NB4 (cell line): ENCODE measurements at places on chromosomes 1 and 21.
A peak's percentile ranks its signal among the peaks of the same experiment; 100 is the strongest.

DNA sequence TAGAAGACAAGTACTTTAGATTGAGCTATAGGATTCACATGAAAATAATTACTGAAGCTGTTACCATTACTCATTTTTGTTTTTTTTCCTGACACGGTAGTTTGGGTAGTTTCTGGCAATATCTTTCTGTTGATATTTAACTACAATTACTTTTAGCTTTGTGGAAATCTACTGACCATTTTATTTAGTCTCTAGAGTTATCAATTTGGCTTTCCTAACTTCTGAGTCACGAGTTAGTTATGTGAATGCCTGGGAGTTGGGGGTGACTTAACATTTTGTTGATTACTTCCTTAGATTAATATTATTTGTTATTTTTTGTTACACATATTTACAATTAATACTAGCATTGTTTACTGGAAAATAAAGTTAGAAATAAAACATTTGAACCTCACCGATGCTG is 160.6 kb downstream of the HMCN1 start:
- no peak for DNase-seq

- peak; percentile 19 for DNase-seq
Measured at GRCh38 chr1:42135426-42135825, 17.8 kb upstream of the GUCA2B start.

- no peak for DNase-seq
Measured at GRCh38 chr1:84264961-84265360, 36.5 kb upstream of the SAMD13 start.

- DNase-seq: no peak
Measured at GRCh38 chr1:57839526-57839925, 415.7 kb upstream of the DAB1 start.

GRCh38 chr1:8844501-8845006 is 27.1 kb upstream of the RERE start:
- no peak for DNase-seq

DNA sequence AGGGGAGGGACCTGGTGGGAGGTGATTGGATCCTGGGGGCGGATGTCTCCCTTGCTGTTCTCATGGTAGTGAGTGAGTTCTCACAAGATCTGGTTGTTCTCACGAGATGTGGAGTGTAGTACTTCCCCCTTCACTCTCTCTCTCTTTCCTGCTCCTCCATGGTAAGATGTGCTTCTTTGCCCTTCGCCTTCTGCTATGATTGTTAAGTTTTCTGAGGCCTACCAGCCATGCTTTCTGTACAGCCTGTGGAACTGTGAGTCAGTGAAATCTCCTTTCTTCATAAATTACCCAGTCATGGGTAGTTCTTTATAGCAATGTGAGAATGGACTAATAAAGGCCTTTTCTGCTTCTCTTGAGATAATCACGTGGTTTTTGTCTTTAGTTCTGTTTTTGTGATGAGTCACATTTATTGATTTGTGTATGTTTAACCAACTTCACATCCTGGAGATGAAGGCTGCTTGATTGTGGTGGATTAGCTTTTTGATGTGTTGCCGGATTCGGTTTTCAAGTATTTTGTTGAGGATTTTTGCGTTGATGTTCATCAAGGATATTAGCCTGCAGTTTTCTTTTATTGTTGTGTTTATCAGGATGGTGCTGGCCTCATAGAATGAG is 45.5 kb downstream of the RABGAP1L start:
- peak; percentile 45 for DNase-seq

DNA sequence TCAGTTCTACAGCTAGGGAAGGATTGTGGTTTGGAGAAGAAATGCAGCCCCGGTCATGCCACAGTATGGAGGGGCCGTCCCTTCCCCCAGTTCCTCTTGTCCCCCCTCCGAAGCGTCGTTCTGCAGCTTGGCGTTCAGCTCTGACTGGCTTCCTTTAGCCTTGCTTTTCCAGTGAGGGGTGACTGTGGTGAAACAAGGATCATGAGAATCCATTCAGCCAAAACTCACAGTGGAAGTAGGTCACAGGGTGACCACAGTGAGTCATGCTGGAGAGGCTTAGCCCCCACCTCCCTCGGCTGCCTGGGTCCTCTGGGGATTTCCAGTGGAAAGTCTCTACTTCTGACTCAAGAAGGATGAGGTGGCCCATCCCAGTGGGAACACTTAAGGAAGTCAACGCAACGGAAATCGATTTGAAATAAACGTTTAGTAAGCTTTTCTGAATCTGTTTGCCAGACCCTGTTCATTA is 37.3 kb upstream of the COL6A2 start:
- peak; percentile 38 for DNase-seq

- no peak for DNase-seq
Measured at GRCh38 chr1:30447080-30447479, 276.3 kb downstream of the MATN1 start.

DNA sequence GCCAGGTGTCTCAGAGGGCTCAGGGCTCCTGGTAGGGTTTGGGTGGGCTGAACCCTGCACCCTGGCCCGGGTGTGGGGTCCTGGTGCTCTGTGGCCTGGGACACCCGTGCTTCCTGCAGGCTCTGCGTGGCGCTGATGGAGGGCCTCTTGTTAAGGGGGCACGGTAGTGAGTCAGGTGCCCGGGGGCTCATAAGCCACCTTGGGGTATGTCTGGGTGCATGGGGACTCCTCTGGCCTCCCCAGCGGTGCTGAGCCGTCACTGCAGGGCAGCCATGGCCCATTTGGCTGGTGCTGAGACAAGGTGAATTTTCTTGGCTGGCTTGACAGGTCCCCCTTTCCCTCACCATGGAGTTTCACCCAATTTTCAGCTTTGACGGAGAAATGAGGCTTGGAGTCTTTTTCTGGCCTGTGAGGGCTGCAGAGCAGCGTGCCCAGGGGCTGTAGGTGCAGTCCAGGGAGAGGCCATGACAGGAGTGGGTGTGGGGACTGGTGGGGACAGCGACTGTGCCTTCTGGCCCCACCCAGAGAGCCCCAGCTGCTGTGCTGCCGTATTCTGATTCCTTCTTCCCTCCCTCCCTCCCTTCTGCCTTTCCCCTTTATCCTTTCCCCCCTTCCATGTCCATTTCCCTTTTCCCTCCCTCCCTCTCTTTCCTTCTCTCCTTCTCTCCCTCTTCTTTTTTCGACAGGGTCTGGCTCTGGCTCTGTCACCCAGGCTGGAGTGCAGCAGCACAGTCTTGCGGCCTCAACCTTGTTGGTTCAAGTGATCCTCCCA is 40.4 kb downstream of the SKI start:
- no peak for DNase-seq

DNA sequence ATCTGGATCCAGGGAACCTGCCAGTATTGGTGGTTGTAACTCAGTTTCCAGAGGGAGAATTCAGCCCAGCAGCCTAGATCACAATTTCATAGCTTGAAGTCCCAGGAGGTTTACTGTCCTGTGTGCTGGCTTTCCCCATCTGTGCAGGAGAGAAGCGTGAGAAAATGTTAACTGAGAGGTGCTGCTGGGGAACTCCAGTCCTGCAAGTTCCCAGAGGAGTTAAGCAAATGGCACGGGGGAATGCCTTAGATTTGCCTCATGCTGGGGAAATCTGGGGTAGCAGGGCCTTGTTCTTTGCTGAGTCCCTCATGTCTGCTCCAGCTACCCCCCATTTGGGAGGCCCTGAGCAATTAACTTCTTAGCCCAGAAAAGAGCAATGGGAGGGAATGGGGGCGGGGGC is 25.1 kb upstream of the SLAMF6 start:
- no peak for DNase-seq

GRCh38 chr1:228358039-228358763 is 48.4 kb downstream of the TRIM11 start:
- DNase-seq: no peak

GRCh38 chr21:24294171-24294570 is 1313.1 kb downstream of the MRPL39 start:
- DNase-seq: no peak

DNA sequence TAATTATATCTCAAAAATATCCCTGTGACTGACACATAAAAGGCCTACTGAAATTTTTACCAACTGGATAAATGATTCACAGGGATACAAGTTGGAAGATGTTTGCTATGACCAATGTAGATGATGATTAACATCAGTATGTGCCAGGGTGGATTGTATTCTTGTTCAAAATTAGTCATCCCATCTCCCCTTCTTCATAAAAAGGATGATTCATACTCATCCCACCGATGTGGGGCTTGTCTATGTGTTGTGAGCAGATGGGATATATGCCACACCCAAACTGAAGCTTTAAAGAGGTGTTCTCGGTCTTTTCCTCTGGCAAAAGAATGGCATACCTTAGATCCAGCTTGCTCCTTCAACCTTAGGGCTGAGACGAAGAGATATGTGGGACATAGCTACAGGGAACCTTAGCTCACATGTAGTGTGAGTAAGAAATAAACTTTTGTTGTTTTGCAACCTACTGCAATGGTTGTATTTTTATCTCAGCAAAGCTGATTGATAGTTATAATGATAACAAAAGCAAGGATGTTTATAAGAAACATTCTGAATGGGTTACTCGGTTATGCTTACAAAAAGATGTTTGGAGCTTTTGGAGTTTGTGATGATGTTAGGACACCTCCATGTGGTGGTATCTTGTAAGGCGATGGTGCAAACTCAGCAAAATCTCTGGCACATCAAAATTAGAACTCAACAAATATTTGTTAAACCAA is 29.4 kb downstream of the SPATA17 start:
- peak; percentile 7 for DNase-seq

GRCh38 chr1:154222918-154223317 is 2.2 kb downstream of the UBAP2L start:
- DNase-seq: no peak

DNA sequence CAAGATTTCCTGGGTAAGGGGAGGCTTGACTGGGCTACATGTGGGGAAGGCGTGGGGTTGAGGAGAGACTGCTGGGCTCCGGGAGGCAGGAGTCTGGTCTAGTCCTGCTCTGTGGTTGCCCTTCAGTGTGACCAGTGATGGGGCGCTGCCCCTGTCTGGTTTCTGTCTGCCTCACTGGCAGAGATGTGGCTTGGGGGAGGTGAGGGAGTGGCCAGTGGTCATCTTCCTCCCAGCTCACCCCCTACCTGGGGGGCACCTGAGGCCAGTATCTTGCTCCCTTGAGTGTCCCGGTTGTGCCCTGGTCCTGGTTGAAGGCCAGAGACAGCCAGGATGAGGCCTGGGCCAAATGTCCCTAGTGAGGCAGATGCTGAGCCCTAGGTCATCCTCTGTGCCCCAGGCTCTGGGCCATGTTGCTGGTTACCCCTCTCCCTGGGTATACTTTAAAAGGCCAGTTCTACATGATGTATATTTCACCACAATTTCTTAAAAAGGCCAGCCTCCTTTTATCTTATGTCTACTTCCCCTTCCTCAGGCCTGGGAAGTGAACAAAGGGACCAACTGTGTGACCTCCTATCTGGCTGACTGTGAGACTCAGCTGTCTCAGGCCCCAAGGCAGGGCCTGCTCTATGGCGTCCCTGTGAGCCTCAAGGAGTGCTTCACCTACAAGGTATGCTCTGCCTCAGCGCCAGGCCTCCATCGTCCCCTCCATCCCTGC is 10.5 kb downstream of the FAAH start:
- peak; percentile 22 for DNase-seq

- DNase-seq: no peak
Measured at GRCh38 chr1:168298446-168298845, 17.8 kb downstream of the TBX19 start.

DNA sequence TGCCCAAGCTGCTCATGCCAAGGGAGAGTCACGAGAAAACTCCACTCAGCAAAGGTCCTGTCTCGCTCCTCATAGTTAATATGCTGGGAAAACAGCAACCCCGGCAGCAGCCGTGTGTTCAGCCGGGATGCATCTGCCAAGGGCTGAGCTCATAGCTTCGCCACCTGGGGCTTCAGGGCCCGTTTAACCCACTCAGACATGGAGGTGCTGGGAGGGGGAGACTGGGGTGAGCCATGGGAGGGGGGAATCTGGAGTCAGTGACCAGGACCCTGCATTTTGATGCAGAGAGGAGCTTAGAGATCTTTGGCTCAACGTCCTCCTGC is 283.4 kb downstream of the PTPRU start:
- DNase-seq: no peak

- no peak for DNase-seq
Measured at GRCh38 chr1:74673351-74674111, at the start of gene ERICH3. ERICH3 (minus strand) TSS chr1:74673792; CDS start chr1:74673519, 273 bp downstream.
